ENCODE measurements at places on chromosomes 4 and X. TPM values are rescaled to one million over a fixed set of nuclear protein-coding genes. Genes with fewer than 3 reads are reported as not detected.

DNA sequence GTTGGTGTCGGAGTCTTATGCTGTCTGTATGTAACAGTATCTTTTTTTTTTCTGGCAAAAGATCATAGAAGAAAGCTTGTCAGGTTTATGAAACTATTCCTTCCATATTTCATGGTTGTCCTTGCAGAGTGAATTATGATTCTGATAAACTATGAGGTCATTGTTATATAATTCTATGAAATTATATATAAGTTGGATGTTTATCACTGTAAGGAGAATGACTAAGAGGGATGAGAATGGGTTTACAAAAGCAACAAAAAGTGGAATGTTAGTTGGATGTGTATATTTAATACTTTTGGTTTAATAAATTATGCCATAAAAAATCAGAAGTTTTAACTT is 43.1 kb downstream of the RAPGEF2 start:
- DNase-seq: no peak

- no peak for DNase-seq
These were observed 62.6 kb downstream of the FAM114A1 start for GRCh38 chr4:38930204-38930603.

- no peak for DNase-seq
These were observed 43.5 kb downstream of the NUDT9 start for GRCh38 chr4:87465739-87466366.

ZNF157 gene
- total RNA-seq: 1.0 TPM
